NCI-H524 (cell line): ENCODE measurements at places on chromosomes 7 and 10.

DNA sequence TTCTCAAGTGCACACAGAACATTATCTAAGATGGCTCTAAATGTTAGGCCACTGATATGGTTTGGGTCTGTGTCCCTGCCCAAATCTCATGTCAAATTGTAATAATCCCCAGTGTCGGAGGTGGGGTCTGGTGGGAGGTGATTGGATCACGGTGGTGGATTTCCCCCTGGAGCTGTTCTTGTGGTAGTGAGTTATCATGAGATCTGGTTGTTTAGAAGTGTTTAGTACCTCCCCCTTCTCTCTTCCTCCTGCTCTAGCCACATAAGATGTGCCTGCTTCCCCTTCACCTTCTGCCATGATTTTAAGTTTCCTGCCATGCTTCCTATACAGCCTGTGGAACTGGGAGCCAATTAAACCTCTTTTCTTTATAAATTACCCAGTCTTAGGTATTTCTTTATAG, 11.2 kb upstream of the GSTK1 start:
- DNase-seq: no peak

GRCh38 chr10:132156382-132156781, 30.4 kb upstream of the DPYSL4 start:
- peak; percentile 6 for DNase-seq

DNA sequence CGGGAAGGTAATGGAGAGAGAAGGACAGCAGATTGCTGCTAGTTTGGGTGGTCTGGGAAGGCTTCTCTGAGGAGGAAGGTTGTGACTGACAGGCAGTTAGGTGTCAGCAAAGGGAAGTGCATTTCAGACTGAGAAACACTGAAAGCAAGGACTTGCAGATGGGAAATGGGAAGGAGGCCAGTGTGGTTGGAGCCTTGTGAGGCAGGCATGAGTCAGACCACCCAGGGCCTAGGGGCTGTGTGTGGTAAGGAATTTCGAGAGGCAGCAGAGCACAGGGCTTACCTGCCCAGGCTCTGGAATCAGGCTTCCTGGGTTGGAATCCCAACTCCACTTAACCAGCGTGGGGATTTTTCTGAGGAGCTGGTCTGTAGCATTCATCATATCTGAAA, 53.5 kb downstream of the NRF1 start:
- DNase-seq: no peak

- peak; percentile 28 for DNase-seq
These were observed 287.1 kb upstream of the C7orf33 start for GRCh38 chr7:148303295-148304082.

- DNase-seq: no peak
These were observed 101.9 kb downstream of the PODXL start for GRCh38 chr7:131454498-131454897.

DNA sequence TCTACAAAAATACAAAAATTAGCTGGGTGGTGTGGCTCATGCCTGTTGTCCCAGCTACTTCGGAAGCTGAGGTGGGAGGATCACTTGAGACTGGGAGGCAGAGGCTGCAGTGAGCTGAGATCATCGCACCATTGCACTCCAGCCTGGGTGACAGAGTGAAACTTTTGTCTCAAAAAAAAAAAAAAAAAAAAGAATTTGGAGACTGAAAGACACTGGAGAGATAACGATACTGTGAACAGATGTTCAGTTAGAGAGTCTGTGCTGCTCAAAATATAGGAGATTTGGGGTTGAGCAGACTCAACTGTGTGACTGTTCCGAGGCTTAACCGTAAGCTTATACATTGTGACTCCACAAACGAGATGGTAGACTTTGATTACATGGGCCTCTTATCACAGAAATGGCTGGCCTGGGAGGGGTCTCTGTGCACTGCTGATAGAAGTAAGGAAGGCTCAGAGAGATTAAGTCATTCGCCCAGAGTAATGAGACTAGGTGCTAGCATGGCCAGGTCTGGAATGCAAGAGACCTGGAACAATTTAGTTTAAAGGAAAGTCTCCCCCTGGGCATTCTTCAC, 19.4 kb downstream of the WBP1L start:
- no peak for DNase-seq

GRCh38 chr7:1646391-1646790, 23.7 kb upstream of the ELFN1 start:
- no peak for DNase-seq

- DNase-seq: no peak
These were observed 69.4 kb upstream of the OGDHL start for GRCh38 chr10:49831352-49832035.

GRCh38 chr10:110056822-110057221, 49.0 kb downstream of the ADD3 start:
- DNase-seq: no peak

DNA sequence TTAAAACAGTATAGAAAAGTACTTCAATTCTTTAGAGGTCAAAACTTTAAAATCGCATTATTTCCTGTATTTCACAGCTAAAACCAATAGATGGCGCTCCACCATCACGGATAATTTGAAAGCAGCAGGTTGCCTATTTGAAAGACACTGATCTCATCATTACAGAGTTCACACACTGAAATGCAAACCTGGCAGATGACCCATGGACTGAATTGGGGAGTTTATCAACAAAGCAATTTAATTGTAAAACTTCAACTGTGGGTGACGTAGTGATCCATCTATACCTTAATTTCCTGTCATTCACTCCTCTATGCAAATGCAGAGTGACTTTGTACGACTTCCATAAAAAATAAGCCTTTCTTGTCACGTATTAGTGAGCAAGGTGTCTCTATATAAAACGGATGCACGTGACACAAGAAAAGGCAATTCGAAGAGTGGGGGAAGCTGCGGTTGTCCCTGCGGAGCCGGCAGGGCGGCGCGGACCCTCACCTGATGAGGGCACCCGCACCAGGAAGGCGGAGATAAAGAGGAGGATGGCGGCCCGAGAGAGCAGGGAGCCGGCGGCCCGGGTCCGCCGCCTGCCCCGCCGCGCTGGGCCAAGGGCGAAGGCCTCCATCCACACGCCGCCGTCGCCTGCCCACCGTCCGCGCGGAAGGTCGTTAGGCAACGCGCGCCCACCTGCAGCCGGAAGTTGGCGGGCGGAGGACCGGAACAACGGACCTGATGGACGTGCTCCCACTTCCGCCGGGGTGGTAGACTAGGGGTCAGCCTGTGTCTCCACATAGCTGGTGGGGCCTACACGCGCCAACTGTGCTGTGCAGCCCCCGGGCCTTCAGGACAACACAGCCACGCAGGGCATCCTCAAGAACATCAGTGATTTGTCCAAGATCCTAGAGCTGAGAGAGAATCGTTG, at the start of gene ZPBP:
TSS of gene ZPBP (minus strand) at position 668 of the 913 bp plus-strand sequence. CDS start at position 616, 52 bp downstream.
- DNase-seq: peak; percentile 36

DNA sequence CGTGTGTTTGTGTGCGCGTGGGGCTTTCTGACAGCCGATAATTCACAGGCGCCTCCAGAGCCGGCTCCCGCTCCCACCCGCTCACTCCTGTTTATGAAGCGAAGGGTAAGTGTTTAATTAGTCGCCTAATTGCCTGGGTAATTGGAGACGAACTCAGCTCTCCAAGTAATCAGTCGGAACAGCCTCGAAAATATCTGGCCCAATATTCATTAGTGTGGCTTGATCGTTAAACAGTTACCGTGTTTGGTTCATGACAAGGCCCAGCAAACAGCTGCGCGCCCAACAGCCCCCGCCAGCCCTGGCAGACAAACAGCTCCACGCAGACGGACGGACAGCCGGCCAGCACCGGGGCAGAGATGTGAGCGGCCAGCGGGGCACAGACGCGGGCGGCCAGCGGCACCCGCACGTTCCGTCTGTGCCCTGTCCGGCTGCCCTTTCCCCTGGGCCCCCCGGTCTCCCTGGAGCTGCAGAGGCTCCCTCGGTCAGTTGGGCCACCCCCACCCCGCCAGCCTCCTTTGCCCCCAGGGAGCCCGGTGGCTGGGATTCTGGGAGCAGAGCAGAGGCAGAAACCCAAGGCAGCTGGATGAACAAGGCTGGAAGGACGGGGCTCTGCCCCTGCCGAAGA, 98.2 kb downstream of the UNCX start:
- DNase-seq: no peak

DNA sequence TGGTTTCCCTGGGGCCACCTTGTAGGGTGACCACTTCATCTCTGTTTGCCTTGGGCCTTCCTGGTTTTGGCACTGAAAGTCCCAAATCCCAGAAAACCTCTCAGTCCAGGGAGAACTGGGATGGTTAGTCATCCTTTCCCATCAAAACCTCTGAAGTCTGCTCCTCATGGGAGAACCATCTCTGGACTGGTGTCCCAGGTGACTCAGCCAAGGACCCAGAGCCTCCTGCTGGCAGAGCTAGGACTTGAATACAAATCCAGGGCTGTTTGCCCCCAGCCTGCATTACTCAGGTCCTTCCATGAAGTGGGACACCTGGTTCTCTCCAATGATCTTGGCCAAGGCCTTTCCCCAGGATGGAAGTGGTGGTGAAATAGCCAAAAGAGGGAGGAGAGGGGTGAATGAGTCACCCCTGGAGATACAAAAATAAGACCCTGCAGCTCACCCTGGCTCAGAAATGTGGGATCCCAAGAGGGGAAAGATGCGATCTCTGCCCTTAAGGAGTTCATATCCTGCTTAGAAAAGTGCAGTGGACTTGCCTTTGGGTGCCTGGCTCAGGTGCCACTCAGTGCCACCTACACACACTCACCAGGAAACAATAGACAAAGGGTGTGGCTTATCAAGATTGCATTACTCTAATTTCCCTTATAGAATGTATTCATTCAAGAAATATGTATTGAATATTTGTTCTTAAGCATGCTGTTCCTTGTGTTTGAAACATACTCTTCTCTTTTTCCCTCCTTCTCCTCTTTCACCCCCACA, 22.0 kb downstream of the ADRA2A start:
- DNase-seq: no peak

- DNase-seq: no peak
These were observed 49.7 kb upstream of the GATAD1 start for GRCh38 chr7:92397542-92397941.

GRCh38 chr10:122171302-122172075, 99.6 kb upstream of the BTBD16 start:
- no peak for DNase-seq

- no peak for DNase-seq
These were observed 115.7 kb downstream of the ZNF92 start for GRCh38 chr7:65489260-65489767.

- DNase-seq: peak; percentile 33
These were observed 65.5 kb downstream of the C10orf143 start for GRCh38 chr10:130045091-130045652.

DNA sequence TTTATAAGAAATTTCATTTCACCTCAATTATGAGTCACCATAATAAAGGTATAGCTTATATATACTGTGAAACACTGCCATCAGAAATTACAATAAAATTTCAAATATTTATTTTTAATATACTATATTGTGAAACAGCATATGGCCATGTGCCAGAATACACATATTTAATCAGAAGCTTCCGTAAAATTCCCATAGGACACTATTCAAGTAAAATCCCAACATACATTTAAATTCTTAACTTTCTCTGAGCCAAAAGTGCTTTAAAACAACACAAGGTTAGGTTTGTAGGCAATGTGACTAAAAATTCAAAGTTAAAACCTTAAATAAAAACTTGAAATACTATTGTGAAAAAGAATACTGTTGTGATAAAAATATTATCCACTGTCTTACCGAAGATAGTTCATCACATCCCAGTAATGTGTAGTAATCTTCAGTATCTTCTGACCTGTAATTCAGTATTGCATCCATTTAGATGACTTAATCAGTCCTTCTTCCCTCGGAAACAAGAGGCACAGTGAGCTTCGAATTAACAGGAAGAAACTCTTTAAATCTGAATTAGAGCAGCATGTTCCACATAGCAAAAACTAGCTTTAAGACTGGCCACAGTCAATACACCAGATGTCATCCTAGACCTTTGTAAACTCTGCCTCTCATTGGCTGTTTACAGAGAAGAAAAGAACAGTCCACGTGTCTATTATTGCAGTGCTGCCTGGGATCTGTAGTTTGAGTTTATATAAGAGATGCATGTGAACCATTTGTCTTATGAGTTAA, at the start of gene DNAJC12:
TSS of gene DNAJC12 (minus strand) at position 648 of the 774 bp plus-strand sequence. CDS start at position 471, 177 bp downstream.
- peak; percentile 75 for DNase-seq

DNA sequence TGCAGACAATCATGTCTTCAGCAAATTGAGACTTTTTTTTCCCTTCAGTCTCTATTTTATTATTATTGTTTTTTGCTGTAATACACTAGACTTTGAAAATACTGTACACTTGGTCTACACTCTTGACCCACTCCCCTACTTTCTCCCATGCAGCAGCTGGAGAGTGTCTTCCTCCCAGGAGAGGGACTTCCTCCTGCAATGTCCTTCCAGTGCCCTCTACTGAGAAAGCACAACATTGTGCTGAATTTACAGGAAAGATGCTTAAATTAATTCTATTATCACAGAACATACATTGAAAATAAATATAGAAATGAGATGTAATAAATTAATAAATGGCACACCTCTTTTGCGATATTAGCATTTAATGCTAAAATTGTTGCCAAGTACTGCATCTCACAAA, 411.3 kb downstream of the CCSER2 start:
- DNase-seq: no peak

GRCh38 chr7:100491192-100491578, 7.5 kb downstream of the NYAP1 start:
- DNase-seq: no peak

- no peak for DNase-seq
These were observed 125.7 kb upstream of the ZNF438 start for GRCh38 chr10:31157123-31158010.

- DNase-seq: no peak
These were observed 37.8 kb downstream of the CAV1 start for GRCh38 chr7:116562529-116563121.

DNA sequence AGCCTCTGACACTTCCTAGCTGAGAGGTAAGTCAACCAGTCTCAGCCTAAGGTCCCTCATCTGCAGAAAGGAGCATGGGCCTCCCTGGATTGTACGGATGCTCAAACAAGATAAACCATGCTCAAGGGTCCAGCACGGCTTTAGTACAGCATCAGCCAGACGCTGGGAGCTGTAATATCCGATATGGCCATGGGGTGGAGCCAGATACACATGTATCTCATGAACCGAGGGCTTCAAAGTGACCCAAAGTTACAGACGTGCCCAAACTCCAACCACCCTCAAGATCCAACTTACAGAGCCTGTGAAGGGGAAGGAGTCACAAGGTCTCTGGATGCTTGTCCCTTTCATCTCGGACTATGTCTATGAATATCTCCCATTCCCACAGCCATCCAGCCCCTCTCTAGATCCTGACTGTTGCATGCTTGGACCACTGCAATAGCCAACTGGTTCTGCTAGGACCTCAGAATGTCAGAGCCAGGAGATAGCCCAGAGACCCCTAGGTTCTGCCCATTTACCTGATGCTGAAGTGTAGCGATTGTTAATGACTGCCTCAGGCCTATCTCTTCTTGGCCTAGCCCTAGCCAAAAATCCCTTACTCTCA, 142.4 kb downstream of the SH3PXD2A start:
- DNase-seq: peak; percentile 44

- no peak for DNase-seq
These were observed 9.4 kb upstream of the NRG3 start for GRCh38 chr10:81865581-81865980.

- DNase-seq: no peak
These were observed 54.7 kb upstream of the TNS3 start for GRCh38 chr7:47636433-47637175.

DNA sequence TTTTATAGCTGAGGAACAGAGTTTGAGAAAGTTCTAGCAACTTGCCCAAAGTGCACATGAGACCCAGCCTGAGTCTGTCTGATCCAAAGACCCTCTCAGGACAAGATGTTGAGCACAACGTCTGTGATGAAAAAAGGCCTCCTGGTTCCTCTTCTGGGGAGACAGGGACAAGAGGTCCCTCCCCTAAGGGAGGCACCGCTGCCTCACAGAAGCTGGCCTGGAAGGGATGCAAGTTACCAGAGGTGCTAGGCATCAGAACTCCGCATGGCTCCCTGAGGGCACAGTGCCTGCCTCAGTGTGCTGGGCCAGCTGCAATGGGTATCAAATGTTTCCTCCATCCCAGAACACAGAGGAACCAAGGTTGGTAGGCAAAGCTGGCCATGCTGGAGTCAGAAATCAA, 302.4 kb downstream of the GRID1 start:
- no peak for DNase-seq
